ENCODE measurements at places on chromosomes 3 and 15.
A peak's percentile ranks its signal among the peaks of the same experiment; 100 is the strongest.

- DNase-seq: no peak
These were observed 39.6 kb downstream of the VGLL3 start for GRCh38 chr3:86951322-86951721.

GRCh38 chr3:192887047-192887446, 30.6 kb downstream of the MB21D2 start:
- DNase-seq: no peak

DNA sequence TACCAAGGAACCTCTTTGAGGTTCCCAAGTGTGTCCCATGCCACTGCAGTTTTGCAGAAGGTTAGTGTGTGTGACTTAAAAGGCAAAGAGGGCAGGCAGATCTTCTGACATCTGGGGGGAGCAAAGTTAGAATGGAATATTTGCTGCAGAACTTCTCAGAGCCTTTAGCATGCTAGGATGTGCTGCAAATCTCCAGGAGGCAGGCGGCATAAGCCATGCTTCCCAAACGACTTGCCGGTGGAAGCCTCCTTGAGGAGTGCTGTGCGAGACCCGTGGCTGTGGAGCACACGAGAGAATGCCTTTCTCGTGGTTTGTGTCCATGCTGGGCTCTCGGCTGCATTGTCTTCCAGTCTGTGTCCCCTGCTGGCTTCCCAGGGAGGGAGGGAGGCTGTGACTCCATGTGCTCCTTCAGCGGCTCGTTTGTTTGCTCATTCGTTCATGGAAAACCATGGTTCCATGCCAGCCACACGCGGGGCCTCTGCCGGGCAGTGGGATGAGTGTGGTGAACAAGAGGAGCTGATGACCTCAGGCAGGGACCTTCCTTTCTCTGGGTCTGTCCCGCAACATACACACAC, 13.8 kb downstream of the HDAC11 start:
- DNase-seq: no peak

DNA sequence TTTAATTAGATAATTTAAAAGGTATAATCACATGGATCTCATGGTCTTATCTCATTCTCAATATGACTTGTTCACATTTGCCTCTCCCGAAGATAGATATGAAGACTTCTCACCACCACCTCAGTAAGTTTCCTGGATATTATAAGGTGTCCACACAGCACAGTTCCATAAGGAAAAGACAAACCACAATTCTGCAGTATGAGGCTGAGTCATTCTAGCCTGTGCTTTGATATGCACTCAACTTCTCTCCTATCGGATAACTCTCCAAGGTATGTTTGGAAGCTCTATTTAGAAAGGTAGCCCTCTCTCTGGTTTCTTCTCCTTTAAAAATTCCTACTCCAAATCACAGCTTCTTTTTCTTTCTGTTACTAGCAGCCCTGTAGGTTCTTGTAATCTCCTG, 612.8 kb downstream of the ZPLD1 start:
- DNase-seq: no peak

DNA sequence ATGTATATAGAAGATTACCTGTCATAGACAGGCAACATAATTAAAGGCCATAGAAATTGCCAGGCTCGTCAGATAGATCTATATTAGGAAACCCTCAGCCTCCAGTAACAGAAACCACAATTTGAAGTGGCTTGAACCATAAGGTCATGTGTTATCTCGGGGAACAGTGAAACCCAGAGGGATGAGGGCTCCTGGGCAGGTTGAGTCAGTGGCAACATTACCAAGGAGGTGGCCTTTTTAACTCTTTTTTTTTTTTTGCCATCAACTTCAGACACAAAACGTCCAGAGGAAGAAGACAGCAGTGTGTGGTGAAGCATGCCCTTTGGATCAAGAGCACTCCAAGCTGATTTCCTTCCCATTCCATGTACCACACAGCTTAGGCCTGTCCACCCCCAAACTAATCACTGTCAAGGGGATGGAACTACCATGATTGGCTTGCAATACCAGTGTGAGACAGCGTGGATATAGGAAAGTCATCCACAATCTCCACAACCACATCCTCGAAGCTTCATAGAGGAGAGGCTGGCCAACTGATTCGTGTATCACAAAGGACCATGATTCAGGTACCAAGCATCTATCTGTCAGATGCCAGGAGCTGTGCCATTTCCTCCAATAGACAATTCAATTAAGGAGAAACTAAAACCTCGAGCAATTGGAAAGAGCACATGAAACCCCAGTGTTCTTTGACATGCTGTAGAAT, 999 bp upstream of the KIF7 start:
- no peak for DNase-seq

- no peak for DNase-seq
These were observed 304.8 kb downstream of the EPHB1 start for GRCh38 chr3:135099734-135100355.

- no peak for DNase-seq
These were observed 286.3 kb downstream of the XXYLT1 start for GRCh38 chr3:194984622-194985021.

DNA sequence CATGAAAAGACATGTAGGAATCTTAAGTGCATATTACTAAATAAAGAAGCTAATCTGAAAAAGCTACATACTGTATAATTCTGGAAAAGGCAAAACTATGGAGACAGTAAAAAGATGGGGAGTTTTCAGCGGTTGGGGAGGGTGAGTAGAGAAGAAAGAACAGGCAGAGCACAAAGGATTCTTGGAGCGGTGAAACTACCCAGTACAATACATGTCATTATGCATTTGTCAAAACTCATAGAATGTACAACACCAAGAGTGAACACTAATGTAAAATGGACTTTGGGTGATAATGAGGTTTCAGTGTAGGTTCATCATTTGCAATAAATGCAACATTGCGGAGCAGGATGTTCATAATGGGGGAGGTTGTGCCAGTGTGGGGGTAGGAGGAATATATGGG, 45.5 kb upstream of the CMSS1 start:
- no peak for DNase-seq

- DNase-seq: no peak
These were observed 19.7 kb upstream of the SATB1 start for GRCh38 chr3:18444595-18445400.

GRCh38 chr3:171172070-171172469, 145.6 kb upstream of the SLC2A2 start:
- DNase-seq: no peak

GRCh38 chr3:50128001-50128400, 27.1 kb upstream of the SEMA3F start:
- no peak for DNase-seq

DNA sequence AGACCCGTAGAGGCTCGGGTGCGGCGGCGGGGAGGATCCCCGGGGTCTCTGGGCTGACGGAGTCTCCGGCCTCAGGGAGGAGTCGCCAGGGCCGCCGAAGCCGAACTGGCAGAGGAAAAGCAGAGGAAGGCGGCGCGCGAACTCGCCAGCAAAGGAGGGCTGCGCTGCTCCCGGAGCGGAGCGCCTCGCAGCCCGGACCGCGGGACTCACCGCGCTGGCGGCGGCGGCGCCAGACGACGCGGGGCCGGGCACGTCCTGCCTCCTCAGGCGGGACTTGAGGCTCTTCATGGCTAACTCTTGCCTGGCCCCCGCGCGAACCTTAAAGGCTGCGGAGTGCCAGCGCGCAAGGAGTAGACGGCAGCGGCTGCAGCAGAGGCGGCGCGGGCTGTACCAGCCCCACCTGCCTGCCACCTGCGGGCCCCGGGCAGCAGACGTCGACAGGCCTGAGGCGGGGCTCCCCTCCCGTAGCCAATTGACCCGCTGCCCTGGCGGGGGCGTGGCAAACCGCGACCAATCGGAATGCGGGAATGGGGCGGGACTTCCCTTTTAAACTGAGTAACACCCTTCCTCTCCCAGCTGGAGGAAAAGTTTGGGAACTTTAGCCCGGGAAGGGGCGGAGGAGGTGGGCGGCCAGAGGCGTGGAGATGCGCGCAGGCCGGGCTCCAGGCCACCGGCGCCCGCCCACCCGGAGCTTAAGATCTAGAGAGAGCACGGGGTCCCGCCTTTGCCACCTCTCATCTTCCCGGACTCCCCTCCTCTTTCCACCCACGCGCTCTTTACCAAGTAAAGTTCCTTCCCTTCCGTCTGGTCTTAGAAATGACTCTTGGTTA, at the start of gene UACA:
UACA (minus strand) TSS at position 439 of the 830 bp plus-strand sequence; CDS start at position 288, 151 bp downstream.
- DNase-seq: no peak

DNA sequence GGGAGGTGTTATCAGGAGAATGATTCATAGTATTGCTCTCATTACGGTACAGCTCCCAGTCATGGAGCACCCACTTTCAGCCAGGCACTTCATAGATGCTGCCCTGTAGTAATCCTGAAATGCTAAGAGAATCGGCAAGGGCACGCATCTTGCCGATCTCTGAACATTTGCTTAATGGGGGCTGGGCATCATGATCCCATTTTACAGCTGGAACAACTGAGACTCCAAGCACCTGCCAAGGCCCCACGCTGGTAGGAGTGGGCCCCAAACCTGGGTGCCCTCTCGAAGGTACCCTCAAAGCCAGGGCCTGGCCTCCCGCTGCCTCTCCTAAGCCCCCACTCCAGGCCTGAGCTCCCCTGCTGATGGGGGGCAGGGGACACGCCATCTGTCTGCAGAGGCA, 47.3 kb downstream of the RPN1 start:
- no peak for DNase-seq

GRCh38 chr3:173943264-173943663, 545.7 kb downstream of the NLGN1 start:
- no peak for DNase-seq

- DNase-seq: no peak
These were observed 58.9 kb upstream of the ETV5 start for GRCh38 chr3:186167646-186168395.

DNA sequence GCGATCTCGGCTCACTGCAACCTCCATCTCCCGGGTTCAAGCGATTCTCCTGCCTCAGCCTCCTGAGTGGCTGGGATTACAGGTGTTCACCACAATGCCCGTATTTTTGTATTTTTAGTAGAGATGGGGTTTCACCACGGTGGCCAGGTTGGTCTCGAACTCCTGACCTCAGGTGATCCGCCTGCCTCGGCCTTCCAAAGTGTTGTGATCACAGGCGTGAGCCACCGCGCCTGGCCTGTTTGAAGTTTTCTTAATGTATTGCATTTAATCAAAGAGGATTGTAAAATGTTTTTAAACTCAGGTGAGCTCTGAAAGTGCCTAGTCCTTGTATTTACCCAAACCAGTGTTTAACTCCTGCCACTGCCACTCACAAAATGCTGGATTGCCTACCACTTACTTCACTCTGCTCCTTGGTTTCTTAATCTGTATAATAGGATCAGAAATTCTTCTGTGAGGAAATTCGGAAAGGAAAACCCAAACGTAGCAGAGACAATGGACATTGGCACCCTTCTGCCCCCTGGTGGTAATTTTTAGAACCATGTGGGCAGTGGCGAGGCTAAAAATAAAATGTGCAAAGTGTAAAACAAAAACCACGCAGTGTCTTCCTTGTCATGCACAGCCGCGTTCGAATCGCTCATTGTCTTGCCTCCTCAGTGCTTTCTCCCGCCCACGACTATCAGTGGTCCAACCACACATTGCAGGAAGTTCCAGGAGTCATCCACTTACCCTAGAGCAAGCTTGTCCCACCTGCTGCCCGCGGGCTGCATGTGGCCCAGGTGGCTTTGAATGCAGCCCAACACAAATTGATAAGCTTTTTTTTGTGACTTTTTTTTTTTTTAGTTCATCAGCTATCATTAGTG, 27.3 kb downstream of the CEP19 start:
- peak; percentile 60 for DNase-seq

DNA sequence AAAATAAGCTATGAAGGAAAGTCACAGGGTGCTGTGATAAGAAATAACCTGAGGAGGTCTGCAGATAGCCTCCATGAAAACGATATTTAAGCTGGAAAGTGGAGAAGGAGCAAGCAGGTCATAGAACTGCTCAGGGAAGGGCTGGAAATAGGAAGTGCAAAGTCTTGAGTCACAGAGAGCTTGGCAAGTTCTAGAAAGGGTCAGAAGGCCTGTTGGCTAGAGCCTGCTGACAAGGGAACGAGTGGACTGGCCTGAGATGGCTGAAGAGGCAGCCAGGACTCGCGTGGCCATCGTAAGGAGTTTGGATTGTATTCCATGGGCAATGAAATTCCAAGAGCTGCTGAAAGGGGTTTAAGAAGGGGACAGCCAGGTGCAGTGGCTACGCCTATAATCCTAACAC, 64.7 kb upstream of the IL12A start:
- DNase-seq: no peak

DNA sequence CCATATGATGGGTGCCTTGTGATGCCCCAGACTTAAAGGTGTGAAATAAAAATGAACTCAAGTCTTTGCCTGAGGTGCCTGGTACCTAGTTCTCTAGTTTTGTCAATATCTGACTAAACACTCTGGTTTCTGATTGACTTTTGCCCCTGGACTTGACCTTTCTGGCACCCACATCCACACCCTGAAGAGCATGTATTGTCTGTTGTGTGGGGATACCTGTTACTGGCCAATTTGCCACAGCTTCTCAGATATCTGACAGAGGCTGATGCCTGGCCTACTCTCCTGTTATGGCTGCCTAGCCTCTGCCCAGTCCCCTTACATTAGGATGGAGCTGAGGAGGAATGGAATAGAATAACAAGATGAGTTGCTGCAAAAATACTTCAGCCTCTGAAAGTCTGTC, 3.6 kb downstream of the ZBTB38 start:
- no peak for DNase-seq

DNA sequence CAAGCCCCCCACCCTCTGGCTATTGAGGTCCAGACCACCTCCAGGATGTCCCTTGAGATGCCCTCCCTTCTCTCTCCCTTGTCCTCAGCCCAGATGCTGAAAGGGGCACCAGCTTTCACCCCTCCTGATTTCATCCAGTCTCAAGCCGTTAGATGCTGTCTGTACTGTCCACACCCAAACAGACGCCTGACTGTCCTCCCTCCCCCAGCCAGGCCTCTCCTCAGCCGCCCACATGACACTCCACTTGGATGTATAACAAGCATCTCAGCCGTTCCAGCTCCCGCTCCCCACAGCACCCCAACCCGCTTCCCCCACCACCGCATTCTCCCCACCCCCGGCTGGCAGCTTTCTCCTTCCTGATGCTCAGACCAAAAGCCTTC, 25.0 kb upstream of the CYP11A1 start:
- no peak for DNase-seq

DNA sequence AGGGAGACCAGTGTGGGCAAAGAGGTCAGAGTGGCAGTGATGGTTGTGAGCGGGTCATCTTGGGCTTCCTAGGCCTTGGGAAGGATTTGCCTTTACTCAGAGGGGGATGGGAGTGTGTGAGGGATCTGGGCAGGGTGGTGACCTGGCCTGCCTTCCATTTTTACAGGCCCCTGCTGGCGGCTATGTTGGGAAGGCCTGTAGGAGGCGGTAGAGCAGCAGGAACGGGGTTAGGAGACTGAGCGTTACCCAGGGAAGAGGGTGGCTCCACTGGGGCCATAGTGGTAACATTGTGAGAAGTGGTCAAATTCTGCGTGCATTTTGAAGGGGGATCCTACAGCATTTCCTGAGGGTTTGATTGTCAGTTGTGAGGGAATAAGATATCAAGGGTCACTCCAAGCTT, 307.3 kb upstream of the CTDSPL start:
- DNase-seq: no peak

- no peak for DNase-seq
These were observed 2.3 kb upstream of the TMPRSS7 start for GRCh38 chr3:112032098-112032731.

All from SIG-M5 (cell line).